ENCODE measurements at places on chromosomes 13 and 19.

GRCh38 chr19:35949131-35949530 is 13.0 kb downstream of the LRFN3 start:
- H3K27ac ChIP-seq, result no peak overlapping the region
- H3K27me3 ChIP-seq, result peaks cover 4% of the 10 kb centered on the region
- no peak overlapping the region for H3K4me3 ChIP-seq
- no peaks in the 10 kb centered on the region for H3K36me3 ChIP-seq

GRCh38 chr13:109999659-110000533 is 213.5 kb upstream of the IRS2 start:
- H3K27ac ChIP-seq, result no peak overlapping the region

DNA sequence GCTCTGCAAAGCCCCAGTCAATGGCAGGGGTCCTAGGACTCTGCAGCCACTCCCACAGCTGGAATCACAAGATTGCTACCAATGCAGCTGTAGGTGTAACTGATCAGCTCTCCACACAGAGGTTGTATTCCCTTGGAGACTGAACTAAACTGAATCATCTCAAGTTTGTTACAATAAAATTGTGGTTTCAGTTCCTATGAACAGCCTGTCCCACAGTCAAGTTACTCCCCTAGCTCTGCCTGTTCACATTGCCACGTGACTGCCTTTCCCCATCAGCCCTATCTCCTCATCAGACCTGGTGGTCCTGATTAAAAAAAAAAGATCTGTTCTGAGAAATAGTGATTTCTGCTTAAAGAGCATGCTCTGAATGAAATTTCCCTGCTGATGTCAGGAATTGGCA is 287.9 kb upstream of the NBEA start:
- H3K27me3 ChIP-seq, result no peaks in the 10 kb centered on the region
- DNase-seq, result no peak
- H3K36me3 ChIP-seq, result no peaks in the 10 kb centered on the region
- H3K4me1 ChIP-seq, result no peaks in the 10 kb centered on the region

- H3K36me3 ChIP-seq, result no peaks in the 10 kb centered on the region
- H3K27me3 ChIP-seq, result no peaks in the 10 kb centered on the region
- H3K4me3 ChIP-seq, result no peak overlapping the region
- no peak for DNase-seq
Observed at GRCh38 chr19:31269425-31270127, 79.7 kb downstream of the TSHZ3 start.

DNA sequence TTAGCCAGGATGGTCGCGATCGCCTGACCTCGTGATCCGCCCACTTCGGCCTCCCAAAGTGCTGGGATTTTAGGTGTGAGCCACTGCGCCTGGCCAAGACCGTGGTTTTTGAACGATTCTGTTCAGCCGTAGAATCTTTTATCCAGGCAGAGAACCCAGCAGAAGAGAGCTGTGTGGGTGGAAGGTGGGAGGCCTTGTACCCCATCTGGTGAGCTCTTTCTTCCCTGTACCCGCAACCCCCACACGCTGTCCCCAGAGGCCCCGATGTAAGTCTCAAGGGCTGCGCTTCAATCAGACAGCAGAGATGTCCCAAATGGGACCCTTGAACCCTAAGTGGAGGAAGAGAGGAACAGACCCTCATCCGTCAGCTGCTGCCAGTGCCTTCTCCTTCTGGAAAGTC is 3.7 kb downstream of the SLC25A23 start:
- DNase-seq, result no peak
- H3K4me3 ChIP-seq, result no peak overlapping the region
- peaks cover 34% of the 10 kb centered on the region for H3K36me3 ChIP-seq
- no peak overlapping the region for H3K27ac ChIP-seq

DNA sequence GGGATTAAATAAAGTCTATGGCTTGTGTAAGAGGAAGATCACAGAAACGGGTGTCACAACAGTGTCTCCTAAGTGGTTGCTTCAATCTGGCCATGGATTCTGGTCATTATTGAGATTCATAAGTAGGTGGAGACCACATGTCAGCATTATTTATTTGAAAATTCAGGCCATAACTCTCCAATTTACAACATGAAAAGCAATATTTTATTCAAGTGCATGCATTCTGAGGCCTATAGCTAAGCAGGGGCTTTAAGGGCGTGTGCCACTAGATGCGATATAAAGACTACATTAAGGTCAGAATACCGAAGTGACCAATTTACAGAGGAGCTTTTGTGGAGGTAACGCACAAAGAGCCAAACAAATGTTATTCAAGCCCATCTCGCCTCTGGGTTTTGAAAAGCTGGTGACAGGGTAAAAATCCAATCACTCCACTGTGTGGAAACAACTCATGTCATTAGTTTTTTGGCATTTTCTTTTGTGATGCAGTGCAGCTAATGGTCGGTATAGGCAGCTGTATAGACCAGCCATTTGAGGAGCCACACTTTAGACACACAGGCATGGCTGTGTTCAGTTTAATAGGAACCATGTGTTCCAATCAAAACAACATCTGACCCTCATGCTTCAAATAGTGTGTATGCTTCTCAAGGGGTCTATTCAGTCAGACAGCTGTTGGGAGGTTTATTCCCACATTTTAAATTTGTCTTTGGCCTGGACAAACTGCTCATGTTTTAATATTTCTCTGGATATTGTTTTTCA is 123.7 kb downstream of the KL start:
- no peak for DNase-seq
- H3K27me3 ChIP-seq, result peaks cover 11% of the 10 kb centered on the region
- no peak overlapping the region for H3K27ac ChIP-seq
- H3K36me3 ChIP-seq, result peaks cover 3% of the 10 kb centered on the region

Measured in memory B cell (primary cell).